ENCODE measurements at places on chromosomes 4 and X. TPM values are rescaled to one million over a fixed set of nuclear protein-coding genes. Genes with fewer than 3 reads are reported as not detected.

TXK gene
- 0.33 TPM for polyA plus RNA-seq

ASIC5 gene
- polyA plus RNA-seq, result not detected

MAMLD1 gene
- polyA plus RNA-seq, result 0.75 TPM

ARHGAP4 gene
- 71.5 TPM for polyA plus RNA-seq

FGD1 gene
- polyA plus RNA-seq, result 0.80 TPM

OTC gene
- not detected for polyA plus RNA-seq

GPR119 gene
- not detected for polyA plus RNA-seq

ZXDA gene
- polyA plus RNA-seq, result 8.9 TPM

TMPRSS11B gene
- not detected for polyA plus RNA-seq

SPANXN2 gene
- polyA plus RNA-seq, result not detected

LUZP4 gene
- polyA plus RNA-seq, result not detected

COL4A6 gene
- polyA plus RNA-seq, result not detected

MUC7 gene
- not detected for polyA plus RNA-seq

NDST3 gene
- not detected for polyA plus RNA-seq

PCSK1N gene
- polyA plus RNA-seq, result 0.57 TPM

RXFP1 gene
- not detected for polyA plus RNA-seq

MAGEA3 gene
- not detected for polyA plus RNA-seq

ZFYVE28 gene
- polyA plus RNA-seq, result 2.1 TPM

FOXR2 gene
- not detected for polyA plus RNA-seq

MAGEA2B gene
- polyA plus RNA-seq, result not detected

FDCSP gene
- not detected for polyA plus RNA-seq

NPFFR2 gene
- polyA plus RNA-seq, result not detected

PQBP1 gene
- 83.8 TPM for polyA plus RNA-seq

MAGEB10 gene
- polyA plus RNA-seq, result not detected

HELT gene
- not detected for polyA plus RNA-seq

Data from naive B cell (primary cell).